Pericardium fibroblast (primary cell): ENCODE measurements at places on chromosomes 5 and 9. TPM values are rescaled to one million over a fixed set of nuclear protein-coding genes. Genes with fewer than 3 reads are reported as not detected.

GLRA1 gene
- total RNA-seq: not detected in 2 replicates

PCDHA3 gene
- 0.12 TPM in 1 of 2 replicates, not detected in the other for total RNA-seq

SPRY4 gene
- total RNA-seq: 4.3 and 22.5 TPM in 2 replicates

PTPN3 gene
- 0.23 and 7.1 TPM in 2 replicates for total RNA-seq

CNTFR gene
- 0.51 and 9.9 TPM in 2 replicates for total RNA-seq

KLF4 gene
- 82.1 and 84.7 TPM in 2 replicates for total RNA-seq

GPSM1 gene
- 41.1 and 50.1 TPM in 2 replicates for total RNA-seq

GDNF gene
- total RNA-seq: 0.47 TPM in 1 of 2 replicates, not detected in the other

SV2C gene
- not detected in 2 replicates for total RNA-seq

PCA3 gene
- total RNA-seq: not detected in 2 replicates

ADAMTS16 gene
- total RNA-seq: not detected in 2 replicates

ASS1 gene
- 273 and 384 TPM in 2 replicates for total RNA-seq

SWI5 gene
- 40.8 and 53.2 TPM in 2 replicates for total RNA-seq

HEXB gene
- 123 and 132 TPM in 2 replicates for total RNA-seq

RNF183 gene
- not detected in 2 replicates for total RNA-seq

STOM gene
- 73.4 and 129 TPM in 2 replicates for total RNA-seq

CATSPER3 gene
- not detected in 2 replicates for total RNA-seq

IL5 gene
- not detected in 2 replicates for total RNA-seq

TJP2 gene
- 80.2 and 96.6 TPM in 2 replicates for total RNA-seq

PCDHGB2 gene
- 0.77 and 3.3 TPM in 2 replicates for total RNA-seq

NUTM2F gene
- total RNA-seq: not detected in 2 replicates

C7 gene
- 996 and 3,547 TPM in 2 replicates for total RNA-seq

IL4 gene
- total RNA-seq: not detected in 2 replicates

CEP78 gene
- 5.7 and 9.1 TPM in 2 replicates for total RNA-seq

GARIN3 gene
- not detected in 2 replicates for total RNA-seq

FOXI1 gene
- total RNA-seq: not detected in 2 replicates

LRRC19 gene
- total RNA-seq: not detected in 2 replicates

HSPA5 gene
- total RNA-seq: 167 and 276 TPM in 2 replicates

LMX1B gene
- total RNA-seq: not detected in 2 replicates

ALDH1B1 gene
- 18.0 and 22.5 TPM in 2 replicates for total RNA-seq

UBAP1 gene
- 22.6 and 31.4 TPM in 2 replicates for total RNA-seq

SUSD3 gene
- total RNA-seq: 3.7 and 8.6 TPM in 2 replicates

GPX8 gene
- 128 and 138 TPM in 2 replicates for total RNA-seq

ZNF189 gene
- 8.2 and 10.3 TPM in 2 replicates for total RNA-seq

SLC1A1 gene
- 3.8 and 9.7 TPM in 2 replicates for total RNA-seq

PHF24 gene
- 0.12 and 1.0 TPM in 2 replicates for total RNA-seq

SPINK7 gene
- not detected in 2 replicates for total RNA-seq

CMYA5 gene
- total RNA-seq: 0.23 and 0.94 TPM in 2 replicates

BARX1 gene
- 0.09 and 0.12 TPM in 2 replicates for total RNA-seq

RAB24 gene
- total RNA-seq: 26.6 and 28.8 TPM in 2 replicates

MSX2 gene
- total RNA-seq: 0.23 and 3.0 TPM in 2 replicates

SLCO6A1 gene
- total RNA-seq: not detected in 2 replicates

TMEM174 gene
- not detected in 2 replicates for total RNA-seq
